ENCODE measurements at places on chromosomes 11 and 22.

DNA sequence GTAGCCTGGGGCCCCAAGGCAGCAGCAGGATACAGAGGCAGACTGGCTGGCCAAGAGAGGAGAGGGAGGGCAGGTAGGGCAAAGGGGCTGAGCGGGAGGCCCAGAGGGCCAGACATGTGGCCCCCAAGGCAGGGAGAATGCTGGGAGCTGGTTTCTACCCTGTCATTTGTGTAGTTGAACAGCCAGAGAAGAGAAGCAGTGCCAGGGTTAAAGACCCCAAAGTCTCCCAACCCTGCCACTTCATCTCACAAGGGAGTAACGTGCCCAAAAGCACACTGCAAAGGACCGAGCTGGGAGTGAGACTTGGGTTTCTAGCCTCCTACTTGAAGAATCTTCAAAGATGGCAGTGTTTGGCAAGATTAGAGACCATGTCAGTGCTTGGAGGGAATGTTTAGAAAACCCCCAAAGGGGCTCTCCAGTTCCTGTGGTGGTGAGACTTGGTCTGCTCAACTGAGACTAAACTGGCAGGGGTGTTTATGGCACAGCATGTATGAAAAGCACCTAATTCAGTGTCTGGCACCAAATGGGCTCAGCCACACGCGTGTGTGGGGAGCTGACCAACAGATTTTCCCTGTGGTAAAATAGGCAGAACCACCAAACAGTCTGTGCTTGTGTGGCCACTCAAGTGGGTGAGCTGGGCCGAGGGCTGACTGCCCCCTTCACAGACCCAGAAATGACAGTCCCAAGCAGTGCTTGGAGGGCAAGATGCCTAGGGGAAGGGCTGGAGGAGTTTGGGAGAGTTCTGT is 68.2 kb upstream of the CLTCL1 start:
- DNase-seq = no peak

DNA sequence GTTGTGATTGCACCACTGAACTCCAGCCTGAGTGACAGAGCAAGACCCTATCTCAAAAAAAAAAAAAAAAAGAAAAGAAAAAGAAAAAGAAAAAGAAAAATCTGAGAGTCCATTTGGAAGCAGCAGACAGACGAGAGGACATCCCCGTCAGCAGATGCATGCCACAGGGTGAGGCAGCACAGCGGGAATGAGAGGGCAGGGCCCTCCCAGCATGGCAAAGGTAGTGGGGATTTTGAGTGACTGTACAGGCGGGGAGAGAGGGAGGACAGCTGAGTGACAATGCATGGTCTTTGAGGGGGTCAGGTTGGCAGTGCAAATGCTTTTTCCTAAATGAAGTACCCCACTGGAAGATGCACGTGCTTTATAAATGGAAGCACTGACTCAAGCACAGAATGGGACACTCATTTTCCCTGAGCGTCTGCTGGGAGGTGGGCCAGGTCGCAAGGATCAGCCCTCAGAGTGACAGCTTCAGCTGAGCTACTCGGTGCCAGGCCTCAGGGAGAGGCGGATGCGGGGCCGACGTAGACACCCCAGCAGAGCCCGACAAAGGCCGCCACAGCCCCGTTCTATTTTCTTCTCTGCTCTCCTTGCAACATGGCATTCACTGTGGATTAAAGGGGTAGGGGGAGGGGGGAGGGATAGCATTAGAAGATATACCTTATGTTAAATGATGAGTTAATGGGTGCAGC is 113.5 kb downstream of the SHANK2 start:
- DNase-seq = no peak

DNA sequence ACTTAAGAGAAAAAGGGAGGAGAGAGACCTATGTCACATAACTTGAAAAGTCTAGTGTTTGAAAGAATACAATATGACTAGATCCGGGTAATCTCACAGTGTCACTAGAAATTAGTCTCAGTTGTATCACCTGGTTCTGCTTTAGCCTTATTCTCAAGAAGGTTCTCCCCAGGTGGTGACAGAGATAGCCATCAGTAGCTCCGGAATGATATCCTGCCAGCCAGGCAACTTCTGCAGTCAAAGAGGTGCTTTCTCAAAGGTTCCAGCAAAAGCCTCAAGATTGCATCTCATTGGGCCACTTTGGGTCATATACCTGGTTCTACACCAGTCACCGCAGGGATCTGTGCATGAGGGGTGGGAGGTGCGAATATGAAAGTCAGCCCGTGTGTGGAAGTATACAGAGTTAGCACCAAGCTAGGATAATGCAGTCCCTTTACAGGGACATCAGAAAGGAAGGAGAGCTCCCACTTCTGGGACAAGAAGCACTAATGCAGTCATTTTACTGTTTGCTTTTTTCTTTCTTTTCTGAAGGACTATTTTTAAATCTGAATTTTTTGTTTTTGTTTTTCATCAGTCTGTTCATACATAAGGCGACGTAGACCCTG is 61.1 kb downstream of the CYB5R2 start:
- no peak for DNase-seq

- no peak for DNase-seq
Measured at GRCh38 chr11:69386594-69387408, 92.8 kb downstream of the MYEOV start.

DNA sequence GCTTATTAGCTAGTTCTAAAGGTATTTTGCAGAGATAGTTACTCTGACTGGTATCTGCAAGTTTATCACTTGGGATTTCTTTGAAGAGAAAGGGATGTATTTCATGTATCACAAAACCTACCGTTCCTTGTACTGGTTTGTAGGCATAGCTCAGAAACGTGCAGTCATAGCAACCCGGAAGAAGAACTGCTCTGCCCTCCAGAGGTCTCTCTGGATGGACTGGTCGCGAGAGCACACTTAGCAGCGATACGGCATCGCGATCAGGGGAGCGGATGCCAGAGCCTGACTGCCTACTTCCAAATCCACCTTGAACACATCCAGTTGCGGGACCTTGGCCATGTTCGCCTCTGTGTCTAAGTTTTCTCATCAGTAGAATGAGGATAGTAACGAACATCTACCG is 143.3 kb downstream of the WNT7B start:
- no peak for DNase-seq

- DNase-seq = no peak
Measured at GRCh38 chr11:102139081-102139498, 28.8 kb downstream of the YAP1 start.

DNA sequence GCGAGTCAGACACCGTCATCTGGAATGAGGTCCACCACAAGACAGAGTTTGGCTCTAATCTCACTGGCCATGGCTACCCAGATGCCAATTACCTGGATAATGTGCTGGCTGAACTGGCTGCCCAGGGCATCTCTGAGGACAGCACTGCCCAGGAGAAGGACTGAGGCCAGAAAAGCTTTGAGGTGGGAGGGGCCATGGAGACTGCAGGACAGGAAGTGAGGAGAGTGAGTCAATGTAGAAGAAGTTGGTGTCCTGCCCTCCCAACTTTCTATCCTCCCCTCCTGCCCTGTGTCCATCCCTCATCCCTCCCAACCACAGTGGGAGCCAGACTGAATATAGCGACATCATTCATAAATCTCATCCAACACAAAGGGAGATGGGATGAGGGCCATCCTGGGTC is 8.0 kb downstream of the MPEG1 start:
- no peak for DNase-seq

Data from stimulated activated CD8-positive, alpha-beta memory T cell treated with anti-CD3 and anti-CD28 coated beads, Interleukin-12 subunit alpha, Interleukin-12 subunit beta, amount 100 ng/mL, for 4 hours (primary cell).